Right ventricle myocardium inferior (tissue), 1 donor: ENCODE measurements at places on chromosomes 3 and 15.
A peak's percentile ranks its signal among the peaks of the same experiment; 100 is the strongest.

DNA sequence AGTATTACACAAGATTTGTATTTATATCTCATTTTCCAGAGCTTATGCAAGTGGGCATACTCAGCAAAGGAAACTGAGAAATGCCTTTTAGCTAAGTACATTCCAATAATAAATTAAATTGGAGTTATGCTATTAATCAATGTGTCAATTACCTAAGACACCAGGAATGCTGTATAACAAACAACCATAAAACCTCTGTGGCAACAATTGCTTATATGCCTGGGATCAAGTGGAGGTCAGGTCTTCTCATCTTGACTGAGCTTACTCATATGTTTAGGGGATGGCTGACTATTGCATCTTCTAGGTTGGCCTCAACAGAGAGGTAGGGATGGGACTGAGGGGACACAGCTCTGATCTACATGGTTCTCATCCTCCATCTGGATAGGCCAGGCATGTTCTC is 30.7 kb downstream of the CD200R1L start:
- DNase-seq: no peak

- no peak for DNase-seq
Measured at GRCh38 chr15:31295658-31296057, 31.0 kb upstream of the KLF13 start.

DNA sequence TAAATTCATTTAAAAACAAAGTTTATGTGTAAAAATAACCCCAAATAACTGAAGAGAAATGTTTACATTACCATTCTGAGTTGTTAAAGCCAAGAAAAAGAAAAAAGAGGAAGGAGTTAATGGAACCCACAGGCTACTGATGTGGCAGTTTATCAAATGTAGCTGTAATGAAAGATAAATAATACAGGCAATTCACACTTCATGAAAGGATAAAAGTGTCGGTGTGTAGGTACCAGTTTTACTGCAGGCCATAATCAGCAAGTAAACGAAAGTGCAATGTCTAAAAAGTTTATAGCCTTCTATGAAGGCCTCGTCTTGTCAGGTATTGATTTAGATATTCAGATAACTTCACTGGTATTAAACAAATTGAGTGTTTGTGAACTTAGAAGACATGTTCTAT is 164.6 kb downstream of the DPH6 start:
- DNase-seq: no peak

GRCh38 chr3:170163956-170164645 is 17.4 kb downstream of the PHC3 start:
- no peak for DNase-seq

DNA sequence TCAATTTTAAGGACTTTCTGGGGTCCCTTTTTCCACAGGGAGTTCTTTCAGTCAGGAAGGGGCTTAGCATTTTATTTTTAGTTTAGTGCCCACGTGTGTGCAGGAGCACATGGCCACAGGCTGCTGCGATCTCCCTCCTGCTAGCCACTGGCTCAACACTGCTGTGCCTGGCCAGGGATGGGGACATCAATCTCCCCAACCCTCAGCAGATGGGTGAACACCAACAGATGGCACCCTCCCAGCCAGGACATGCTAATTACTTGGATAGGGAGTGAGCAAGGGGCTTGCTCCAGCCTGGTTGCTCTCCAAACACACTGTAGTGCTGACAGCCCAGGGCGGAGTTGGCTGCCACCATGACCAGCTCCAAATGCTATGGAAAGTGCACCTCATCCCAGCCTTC is 7.4 kb upstream of the RIOX2 start:
- DNase-seq: no peak

- peak; percentile 73 for DNase-seq
Measured at GRCh38 chr3:169923189-169923588, 11.8 kb downstream of the SAMD7 start.

DNA sequence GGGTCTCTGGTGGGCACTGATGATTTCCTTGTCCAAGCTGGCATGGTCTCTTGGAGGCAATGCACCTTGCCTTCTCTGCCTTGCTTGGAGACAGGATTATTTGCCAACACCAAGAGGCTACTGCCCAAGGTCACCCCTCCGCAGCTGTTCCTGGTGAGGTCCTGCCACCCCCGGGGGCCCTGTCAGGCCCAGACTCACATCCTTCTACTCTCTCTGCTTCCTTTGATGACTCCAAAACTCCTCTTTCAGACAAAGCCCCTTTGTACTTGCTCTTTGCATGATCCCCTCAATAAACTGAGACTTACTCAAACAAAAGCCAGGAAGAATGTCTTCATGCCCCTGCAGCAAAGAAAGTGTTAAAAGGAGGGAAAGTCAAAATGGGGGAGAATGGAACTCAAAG is 137.7 kb downstream of the MEX3B start:
- DNase-seq: no peak

GRCh38 chr3:197212290-197212689 is 86.1 kb downstream of the DLG1 start:
- DNase-seq: no peak

DNA sequence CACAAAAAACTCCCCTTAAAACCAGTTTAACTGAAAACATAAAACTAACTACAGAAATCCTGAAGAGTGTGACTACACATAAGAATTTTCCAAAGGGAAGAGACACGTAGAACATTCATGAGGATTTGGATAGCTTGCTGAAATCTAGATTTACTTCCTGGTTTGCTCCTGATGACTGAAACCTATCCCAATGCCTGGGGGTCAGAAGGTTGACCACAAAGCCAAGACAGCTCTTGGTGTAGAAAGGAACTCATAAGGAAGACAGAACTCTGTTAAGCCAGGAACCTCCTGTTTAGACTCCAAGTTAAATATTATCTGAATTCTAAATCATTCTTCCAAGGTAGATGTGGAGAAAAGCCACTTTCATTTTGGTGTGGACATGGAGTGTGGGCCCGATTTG is 92.8 kb downstream of the TFG start:
- DNase-seq: no peak

DNA sequence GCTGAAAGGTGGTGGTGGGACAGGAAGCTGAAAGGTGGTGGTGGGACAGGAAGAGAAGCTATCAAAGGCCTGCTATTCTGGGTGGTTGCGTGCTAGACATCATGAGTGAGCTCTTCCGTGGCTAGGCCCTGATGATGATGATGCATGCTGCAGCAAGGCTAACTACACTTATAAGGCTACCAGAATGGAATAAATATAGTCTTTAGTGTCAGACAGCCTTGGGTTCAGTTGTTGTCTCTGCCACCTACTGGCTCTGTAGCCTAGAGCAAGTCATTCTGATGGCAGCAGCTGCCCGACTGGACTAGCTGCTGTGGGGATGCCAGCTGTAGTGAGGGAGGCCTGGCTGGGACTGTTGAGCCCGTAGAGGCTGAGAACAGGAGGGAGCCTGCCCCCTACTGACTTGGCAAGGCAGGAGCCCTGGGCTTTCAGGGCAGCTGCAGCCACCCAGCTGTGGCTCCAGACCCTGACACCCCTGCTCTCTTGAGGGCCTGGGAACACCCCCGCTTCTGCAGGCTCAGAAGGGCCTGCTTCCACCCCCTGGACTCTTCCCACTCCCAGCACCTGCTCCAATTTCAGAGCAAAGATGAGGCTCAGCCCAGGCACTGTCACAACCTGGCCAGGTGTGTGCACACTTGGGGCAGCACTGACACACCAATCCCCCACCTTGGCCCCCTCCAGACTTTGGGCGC is 21.4 kb upstream of the ZBED2 start:
- DNase-seq: no peak

- DNase-seq: no peak
Measured at GRCh38 chr15:69945729-69946128, 152.0 kb downstream of the TLE3 start.

GRCh38 chr3:114827495-114827894 is 319.6 kb downstream of the ZBTB20 start:
- no peak for DNase-seq

DNA sequence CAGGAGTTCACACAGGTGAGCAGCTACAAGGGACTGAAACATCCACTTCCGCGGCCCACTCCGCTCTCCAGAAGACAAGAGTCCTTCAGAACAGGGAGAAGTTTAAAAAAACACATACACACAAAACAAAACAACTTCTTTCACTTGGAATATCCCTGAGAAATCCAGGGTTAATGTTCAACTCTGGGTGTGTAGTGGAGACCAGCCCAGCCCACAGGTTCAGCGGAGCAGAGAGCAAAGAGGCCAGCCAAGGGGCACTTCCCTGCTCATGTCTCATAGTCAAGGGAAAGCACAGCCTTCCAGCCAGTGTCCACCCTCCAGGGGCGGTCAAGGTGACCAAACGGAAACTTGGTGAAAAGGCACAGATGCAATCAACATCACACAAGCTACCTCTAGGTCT is 41.6 kb downstream of the WNT5A start:
- DNase-seq: no peak

DNA sequence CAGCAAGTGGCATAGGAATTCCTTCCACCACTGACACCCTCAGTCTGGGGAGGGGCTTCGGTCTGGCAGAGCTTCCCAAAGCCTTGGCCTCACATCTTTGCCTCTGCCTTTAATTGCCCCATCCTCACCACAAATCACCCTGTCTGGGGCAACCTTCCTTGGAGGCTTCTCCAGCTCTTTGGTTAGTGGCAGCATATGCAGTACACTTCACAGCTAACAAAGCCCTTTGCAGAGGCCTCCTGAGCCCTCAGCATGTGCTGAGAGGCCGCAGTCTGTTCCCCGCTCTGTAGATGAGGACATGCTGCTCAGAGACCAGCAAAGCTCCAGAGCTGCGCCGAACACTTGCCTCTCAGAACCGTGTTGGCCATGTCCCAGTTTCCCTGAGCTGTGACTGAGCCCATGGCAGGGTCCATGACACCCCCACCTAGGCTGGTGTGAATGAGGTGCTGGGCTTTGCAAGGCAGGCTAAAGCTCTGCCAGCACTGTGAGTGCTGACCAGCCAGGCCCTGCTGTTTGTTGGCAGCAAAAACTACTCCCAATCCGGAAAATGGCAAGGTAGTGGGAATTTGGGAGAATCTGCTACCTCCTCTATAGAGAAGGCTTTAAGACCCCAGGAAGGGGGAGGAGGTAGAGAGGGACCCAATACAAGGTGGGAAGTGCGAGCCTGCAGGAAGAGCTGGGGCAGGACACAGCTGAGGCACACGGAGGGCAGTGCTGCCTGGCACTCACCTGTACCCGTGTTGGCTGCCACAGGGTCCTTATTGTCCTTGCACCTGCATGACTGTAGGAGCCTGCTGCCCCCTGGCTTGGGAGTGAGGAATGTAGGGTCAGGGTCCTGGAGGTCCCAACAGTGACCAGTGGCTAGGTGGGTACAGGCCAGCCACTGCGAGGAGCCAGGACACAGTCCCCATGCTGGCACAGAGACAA is 8.4 kb upstream of the KLF15 start:
- DNase-seq: peak; percentile 18

- no peak for DNase-seq
Measured at GRCh38 chr15:37014137-37014536, 86.2 kb downstream of the MEIS2 start.

- DNase-seq: no peak
Measured at GRCh38 chr3:181250714-181251113, 261.2 kb upstream of the DNAJC19 start.

GRCh38 chr3:59573911-59574310 is 524.1 kb upstream of the CFAP20DC start:
- no peak for DNase-seq

GRCh38 chr3:39187372-39188155 is 4.8 kb downstream of the XIRP1 start:
- DNase-seq: no peak

DNA sequence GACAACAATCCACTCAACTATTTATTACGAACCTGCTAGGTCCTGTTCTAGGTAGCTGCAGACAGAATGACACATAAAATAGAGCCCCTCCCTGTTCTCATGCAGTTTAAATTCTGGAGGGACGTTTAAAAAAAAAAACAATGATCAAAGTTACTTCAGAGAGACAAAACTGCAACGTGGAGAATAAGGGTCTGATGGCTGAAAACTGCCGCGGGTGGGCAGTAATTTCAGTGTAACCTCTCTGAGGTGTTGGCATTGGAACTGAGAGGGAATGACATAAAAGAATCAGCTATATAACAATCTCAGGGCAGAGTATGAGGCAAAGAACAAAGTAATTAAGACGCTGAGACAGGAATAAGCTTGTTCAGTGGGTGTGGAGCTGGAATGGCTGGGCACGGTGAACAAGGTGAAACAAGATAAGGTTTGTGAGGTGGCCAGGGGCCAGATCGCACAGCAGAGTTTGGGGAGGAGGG is 19.5 kb downstream of the TBL1XR1 start:
- no peak for DNase-seq

DNA sequence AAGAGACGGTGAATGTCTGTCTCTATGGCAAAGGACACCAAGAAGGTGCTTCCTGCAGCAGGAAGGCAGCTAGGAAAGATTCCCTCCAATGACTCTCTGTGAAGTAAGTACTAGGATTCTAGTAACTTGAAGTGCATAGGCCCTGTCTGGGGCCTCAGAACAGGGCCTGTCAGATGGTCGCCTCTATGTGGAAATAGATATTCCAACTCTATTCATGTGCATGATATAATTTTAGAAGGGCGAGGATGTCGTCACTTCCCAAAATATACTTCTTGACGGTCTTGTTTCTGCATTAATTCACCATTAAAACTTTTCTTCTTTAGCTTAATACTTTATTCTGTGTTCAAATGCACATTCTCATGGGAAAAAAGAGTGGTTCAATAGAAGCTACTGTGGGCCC is 167.0 kb downstream of the TLE3 start:
- no peak for DNase-seq

- DNase-seq: peak; percentile 81
Measured at GRCh38 chr3:194871143-194871863, 185.6 kb downstream of the FAM43A start.

DNA sequence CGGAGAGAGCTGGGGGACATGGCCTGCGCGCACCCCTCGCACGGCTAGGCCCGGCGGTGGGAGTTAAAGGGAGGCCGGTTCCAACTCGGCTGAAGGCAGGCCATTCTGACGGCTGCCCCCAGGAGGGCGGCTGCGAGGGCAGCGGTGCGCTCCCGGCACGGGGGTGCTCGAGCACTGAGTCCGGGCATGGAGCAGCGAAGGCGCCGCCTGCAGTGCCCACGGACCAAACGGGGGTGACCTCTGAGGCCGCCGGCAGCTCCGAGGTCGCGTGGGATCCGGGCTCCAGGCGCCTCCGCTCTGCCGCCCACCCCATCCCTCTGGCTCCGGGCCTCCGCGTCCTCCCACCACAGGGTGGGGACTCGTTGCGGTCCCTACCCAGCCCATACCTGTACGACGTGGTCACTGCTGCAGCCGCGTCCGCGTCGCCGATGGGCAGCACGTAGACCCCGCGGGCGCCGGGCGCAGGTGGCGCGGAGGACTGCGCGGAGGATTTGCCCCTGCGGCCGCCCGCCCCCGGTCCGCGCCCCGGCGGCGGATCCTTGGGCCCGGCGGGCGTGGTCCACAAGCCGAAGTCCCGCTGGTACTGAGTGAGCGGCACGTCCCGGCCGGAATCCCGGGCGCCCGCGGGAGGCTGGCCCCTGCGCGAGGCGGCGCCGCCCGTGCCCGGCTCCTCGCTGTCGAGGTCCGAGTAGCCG is 469 bp downstream of the MAP6D1 start:
- DNase-seq: no peak

- DNase-seq: no peak
Measured at GRCh38 chr3:197216914-197217313, 81.5 kb downstream of the DLG1 start.

DNA sequence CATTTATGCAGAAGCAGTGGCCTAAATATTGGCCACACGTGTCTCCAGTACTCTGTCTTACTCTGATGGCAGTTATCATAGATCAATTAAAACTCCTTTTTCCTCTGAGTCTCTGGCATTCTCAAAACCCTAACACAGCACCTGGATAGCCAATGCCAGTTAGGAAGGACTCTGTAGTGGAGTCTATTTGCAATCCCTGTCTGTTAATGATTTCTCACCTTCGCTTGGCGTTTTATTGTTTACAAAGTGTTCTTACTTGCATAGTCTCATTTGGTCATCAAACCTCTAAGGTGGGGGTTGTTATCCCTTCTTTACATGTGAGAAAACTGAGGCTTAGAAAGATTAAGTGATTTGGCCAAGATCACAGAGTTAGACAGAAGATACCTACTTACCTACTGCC is 258.8 kb downstream of the IL5RA start:
- no peak for DNase-seq
